ENCODE measurements at places on chromosomes 4 and X.
A peak's percentile ranks its signal among the peaks of the same experiment; 100 is the strongest.

DNA sequence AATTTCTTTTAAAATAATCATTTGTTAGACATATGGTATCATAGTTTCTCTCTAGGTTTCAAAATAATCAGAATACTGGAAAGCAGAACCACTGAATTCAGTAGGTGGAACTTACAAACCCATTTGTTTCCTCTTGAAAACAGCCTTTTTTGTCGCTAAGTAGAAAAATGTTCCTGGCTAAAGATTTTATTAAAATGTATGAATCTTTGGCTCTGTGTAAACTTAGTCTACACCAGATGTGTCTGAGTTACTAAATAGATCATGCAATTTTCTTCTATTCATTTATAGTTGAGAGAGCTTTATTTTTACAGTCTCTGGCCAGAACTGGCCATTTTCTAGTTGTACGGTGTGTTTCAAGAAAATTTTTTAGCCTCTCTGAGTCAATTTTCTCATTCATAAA lies 1.0 kb downstream of the CYSLTR1 start:
- DNase-seq: no peak

- DNase-seq: no peak
Observed at GRCh38 chr4:5568931-5569330, 139.4 kb downstream of the EVC2 start.

DNA sequence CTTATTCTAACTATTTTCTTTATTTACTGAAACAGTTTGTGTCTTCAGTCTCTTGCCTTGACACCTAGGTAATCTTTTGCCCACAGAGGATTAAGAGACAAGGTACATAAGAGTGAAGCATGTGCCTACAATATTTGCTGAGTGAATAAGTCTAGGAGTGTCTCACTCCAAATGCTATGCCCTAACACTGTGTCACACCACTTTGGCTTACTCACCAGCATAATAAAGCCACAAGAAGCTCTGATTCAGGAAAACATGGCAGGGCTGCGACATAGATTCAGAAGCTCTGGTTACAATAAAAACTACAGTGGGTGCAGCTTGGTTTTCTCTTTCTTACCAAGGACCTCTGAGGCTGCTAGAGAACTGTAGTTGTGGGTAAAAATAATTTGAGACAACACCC lies 127.1 kb downstream of the RBM46 start:
- no peak for DNase-seq

DNA sequence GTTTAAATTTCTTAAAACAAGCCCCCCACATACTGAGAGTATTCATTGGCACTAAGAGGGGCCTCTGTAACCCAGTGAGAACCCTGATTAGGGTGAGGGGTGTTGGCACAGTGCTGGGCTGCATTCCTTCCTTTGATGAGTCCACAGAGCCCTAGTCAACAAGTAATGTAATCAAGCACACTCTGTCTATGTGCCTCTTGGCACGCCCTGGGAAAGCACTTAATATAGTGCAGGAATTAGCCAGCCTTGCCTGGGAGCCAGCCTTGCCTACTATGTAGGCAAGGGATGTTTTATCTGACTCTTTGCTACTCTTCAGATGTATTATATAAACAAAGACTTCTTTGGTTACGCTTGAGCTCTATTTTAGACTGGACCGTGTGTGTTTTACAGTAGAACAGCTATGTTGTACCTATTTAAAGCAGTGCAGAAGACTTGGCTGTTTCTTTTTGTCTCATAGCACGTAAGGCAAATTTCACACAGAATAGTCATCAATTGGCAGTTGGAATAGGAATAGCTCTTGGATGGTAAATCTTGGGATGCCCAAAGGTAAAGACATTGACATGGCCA lies 64.3 kb downstream of the FRAS1 start:
- no peak for DNase-seq

- no peak for DNase-seq
Observed at GRCh38 chr4:102945066-102945465, 74.4 kb downstream of the SLC9B1 start.

- DNase-seq: no peak
Observed at GRCh38 chr4:10184041-10184440, 67.4 kb upstream of the WDR1 start.

DNA sequence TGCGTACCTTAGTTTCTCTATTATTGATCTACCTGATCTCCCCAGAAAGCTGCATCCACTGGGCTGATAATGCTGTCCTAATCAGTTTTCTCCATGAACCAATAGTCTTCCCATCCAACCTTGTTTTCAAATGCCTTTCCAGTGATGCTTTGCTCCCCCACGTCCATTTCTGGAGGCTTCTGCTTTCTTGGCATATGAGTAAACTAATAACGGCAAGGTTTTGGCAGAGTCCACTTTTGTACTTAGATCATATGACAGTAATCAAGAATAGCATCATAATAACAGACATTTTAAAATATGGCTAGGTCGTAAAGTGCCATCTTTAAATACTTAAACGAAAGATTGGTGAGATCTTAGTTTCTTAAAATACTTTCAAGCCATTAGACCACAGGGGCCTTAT lies 38.4 kb upstream of the FAM9B start:
- no peak for DNase-seq

DNA sequence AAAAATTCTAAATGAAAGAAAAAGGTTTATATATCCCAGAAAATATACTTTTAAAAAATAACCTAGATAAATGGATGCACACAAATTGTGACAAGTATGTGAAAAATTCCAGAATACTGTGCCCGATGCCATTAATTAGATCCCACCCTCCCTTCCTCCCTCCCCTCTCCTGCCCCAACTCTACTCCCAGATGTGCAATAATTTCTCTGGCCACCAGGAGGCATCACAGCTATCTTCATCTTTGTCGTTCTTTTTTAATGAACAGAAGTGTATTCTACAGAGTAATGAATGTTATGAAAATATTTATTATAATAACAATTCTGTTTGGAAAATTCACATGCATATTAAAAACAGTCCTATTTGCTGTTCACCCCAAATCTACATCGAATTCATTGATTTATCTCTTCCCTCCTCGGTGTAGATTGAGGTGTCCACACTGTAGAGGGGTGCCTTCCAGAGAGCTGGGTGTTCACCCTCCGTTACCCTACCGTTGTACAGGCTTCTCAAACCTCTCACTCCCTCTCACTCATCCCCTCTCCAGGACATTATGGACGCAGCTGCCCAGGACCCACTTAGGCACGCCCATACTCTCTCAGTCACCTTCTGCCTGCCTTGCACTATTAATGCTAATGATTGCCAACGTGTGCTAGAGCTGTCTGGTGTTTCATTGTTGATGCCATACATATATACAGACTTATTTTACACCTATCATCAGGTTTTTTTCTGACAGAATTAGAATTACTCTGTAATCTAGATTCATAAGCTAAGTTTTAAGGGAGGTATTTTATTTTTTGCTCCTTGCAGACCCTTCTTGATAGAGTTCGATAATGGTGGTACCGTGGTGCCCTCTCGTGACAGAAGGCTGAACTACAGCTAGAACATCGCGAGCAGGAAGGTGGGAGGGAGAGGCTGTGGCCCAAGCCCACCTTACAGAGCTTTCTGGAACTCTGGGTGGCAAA lies 14.1 kb downstream of the RAB40AL start:
- peak; percentile 27 for DNase-seq
